Epithelial cell of proximal tubule (primary cell): ENCODE measurements at places on chromosomes 4 and X. TPM values are rescaled to one million over a fixed set of nuclear protein-coding genes. Genes with fewer than 3 reads are reported as not detected.

GPRIN3 gene
- 0.94 and 2.0 TPM in 2 replicates for total RNA-seq

GRCh38 chr4:168825975-168826374 lies 184.1 kb downstream of the CBR4 start:
- DNase-seq, result no peak

DNA sequence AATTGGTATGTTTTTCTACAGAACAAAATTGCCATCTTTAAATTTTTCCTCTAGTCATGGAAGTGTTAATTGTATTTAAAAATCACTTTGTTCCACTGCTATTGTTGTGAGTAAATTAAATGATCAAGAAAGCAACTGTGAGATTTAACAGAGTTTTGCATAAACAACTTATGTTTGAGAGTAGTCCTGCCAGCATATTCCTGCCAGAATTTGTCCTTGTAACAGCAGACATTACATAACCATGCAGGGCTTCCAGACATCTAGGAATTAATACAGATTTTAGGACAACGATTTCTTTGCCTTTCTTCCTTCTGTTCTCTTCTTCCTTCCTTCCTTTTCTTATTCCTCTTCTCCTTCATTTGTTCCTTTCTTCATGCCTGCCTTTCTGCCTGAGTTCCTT lies 125.5 kb downstream of the HTR2C start:
- DNase-seq, result no peak

DNA sequence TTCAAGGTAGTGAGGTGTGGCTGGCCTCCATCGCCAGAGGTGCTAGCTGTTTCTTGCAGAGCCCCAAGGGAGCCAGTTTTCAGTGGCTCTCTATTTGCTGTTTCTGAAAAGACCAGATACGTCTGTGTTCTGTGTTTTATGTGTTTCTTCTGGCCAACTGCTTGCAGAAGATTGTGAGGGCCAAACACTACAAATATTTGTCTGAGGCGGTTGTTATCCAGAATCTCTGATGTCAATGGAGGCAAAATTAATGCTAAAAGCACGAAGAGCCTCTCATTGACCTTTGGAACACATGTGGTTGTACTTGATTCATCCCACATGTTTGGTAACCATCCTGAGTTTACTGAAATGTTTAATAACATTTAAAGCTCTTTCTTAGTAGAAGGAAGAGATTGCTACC lies 113.9 kb downstream of the CT47B1 start:
- no peak for DNase-seq

DNA sequence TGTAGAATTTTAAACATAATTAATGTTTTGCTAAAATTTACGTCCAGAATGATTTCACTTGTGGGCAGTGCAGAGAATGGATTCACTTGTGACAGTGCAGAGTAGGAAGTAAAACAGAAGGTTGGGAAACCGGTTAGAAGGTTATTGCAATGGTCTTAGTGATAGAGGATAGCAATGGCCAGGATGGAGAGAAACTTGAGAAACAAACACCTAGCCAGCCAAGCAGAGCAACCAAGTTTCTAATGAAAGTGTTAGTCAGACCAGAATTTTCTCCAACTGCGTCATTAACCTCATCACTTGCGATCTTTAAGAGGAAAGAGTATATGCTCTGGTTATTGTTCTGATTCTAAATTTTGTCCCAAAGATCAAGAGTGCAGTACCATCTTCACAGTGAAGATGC lies 50.0 kb upstream of the TBC1D9 start:
- no peak for DNase-seq
